Sigmoid colon (tissue), 7 donors: ENCODE measurements at places on chromosomes 13 and 19. TPM values are rescaled to one million over a fixed set of nuclear protein-coding genes. Genes with fewer than 3 reads are reported as not detected.

DNA sequence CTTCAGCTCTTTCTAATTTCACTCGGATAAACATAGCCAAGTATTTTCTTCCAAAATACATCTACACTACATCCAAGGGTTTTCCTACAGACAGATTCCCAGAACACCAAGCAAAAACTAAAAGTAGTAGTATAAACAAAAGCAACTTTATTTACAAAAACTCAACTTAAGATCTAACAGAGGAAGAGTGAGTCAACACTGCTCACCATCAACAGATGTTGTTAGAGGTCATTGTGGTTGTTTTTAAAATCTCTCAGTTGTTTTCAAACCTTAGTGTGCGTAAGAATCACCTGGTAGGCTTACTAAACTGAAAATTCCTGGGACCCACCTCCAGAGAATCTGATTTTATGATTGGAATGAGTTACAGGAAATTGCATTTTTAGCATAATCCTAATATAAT lies 631.7 kb upstream of the SGCG start:
- no peak for DNase-seq

GRCh38 chr19:30932854-30933253 lies 416.4 kb downstream of the TSHZ3 start:
- no peak for DNase-seq

GRCh38 chr13:60869225-60869624 lies 472.2 kb downstream of the TDRD3 start:
- DNase-seq = no peak

DNA sequence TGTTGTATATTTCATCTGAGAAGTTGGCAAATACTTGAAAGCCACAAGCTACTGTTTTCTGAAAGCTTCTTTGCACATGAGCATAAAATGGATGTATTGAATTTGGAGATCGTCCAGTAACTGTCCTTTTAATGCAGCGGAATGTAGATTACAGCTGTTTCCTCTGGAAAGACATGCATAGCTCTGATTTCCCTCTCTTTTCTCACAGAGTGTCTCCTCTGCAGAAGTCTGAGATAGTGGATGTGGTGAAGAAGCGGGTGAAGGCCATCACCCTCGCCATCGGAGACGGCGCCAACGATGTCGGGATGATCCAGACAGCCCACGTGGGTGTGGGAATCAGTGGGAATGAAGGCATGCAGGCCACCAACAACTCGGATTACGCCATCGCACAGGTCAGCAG lies 283.0 kb downstream of the SHISA2 start:
- DNase-seq = no peak

- no peak for DNase-seq
Observed at GRCh38 chr13:78631077-78631476, 27.7 kb upstream of the POU4F1 start.

DNA sequence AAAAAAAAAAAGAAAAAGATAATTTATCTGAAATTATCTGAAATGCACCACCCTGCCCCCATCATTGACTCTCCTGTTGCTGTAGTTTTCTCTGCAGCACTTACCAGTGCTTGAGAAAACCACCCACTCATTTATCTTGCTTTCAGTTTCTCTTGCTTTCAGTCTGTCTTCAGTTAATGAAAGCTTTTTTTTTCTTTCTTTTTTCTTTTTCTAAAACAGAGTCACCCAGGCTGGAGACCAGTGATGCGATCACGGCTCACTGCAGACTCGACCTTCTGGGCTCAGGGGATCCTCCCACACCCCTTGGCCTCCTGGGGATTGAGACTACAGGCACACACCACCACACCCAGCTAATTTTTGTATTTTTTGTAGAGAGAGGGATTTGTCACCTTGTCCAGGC lies 4.3 kb upstream of the ACP5 start:
- no peak for DNase-seq

- no peak for DNase-seq
Observed at GRCh38 chr13:76446191-76446590, 440.0 kb downstream of the KCTD12 start.

GRCh38 chr19:42303101-42303464 lies 659 bp upstream of the PAFAH1B3 start:
- DNase-seq = no peak

DNA sequence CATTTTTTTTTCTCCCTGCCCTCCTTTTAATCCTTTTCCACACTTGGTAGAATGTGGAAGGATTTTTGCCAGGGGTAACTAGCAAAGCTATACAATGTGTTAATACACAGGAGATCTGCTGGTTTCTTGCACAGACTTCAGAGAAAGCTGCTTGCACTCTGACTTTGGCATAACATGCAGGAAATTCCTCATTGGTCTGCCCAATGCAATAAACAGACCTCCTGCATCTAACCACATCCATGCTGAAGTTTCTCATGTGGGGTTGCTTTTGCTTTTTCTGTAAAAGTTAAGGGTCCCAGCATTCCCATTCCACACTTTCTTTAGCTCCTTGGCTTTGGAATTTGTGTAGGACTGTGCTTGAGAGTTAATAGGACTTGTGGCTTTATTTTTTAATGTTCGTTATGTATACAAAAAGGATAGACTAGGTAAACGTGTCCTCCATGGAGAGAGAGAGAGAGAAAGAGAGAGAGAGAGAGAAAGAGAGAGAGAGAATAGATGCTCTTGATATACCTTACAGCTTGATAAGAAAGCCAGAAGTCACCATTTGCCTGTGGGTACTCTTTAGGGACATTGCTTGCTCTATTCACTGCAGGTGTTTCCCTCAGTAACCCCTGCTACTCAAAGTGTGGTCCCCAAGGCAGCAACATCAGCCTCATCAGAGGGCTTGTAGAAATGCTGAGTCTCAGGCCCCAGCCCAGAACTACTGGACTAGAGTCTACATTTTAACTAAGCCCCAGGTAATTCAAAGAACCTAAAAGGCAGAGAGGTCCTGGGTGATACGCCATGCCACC lies 170.5 kb downstream of the SHISA2 start:
- no peak for DNase-seq

Gene ZNF714
- 3.1 TPM for total RNA-seq

Gene TSKS
- total RNA-seq = not detected

Gene SIGLEC5
- total RNA-seq = 0.55 TPM
